ENCODE measurements at places on chromosomes 5 and 9. TPM values are rescaled to one million over a fixed set of nuclear protein-coding genes. Genes with fewer than 3 reads are reported as not detected.

DNA sequence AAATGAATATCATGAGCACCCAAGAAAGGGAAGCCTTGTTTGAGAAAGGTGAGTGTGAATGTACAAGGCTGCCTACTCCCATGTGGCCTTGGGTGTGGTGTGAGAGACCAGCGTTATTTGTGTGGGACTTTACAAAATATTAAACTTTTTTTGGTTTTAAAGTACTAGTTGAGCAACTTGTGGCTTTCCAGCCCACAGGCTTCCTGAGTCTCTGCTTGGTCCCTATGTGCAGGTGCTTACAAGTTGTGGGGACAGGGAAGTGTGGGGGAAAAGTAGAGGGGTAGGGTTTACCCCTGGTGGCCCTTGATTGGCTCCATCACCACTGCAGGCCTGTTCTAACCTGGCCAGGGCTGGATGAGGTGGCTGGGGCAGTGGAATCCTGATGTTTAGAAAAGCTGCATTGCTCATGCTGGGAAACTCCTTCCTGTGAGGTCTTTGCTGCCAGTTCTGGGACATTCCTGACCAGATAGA lies 19.7 kb downstream of the PTTG1 start:
- DNase-seq: no peak

- DNase-seq: no peak
Observed at GRCh38 chr5:15620501-15620900, 120.5 kb downstream of the FBXL7 start.

DNA sequence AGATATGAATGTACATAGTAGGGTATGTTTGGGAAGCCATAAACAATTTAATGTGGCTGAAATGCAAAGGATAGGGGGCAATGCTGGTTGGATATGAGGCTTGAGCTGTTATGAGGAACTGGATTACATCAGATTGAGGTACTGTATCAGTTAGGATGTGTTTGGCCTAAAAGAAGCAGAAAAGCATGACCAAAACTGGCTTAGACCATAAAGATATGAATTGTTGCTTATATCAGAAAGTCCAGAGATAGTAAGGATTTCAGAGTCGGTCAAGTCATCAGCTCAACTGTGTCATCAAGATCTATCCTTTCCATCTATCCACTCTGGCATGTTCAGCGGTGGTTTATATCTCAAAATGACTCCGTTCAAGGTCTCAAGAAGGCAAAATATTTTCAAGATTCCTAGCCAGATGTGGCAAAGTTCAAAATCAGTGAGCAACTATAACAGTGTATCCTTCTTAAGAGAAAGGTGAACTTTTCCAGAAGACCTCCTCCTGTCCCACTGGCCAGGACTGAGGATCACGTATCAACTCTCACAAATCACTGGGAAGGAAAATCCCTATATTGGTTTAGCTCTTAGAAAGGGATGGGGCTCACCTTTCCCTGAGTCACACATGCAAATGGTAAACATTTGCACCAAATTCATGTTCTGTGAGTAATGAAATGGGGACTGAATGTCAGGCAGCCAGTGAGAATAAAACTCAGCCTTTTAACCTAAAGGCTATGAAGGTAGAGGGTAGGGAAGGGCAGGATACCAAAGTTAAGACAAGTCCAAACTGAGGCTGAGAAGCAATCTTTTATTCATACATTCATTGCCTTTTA lies 257.8 kb downstream of the TRIM32 start:
- DNase-seq: no peak

DNA sequence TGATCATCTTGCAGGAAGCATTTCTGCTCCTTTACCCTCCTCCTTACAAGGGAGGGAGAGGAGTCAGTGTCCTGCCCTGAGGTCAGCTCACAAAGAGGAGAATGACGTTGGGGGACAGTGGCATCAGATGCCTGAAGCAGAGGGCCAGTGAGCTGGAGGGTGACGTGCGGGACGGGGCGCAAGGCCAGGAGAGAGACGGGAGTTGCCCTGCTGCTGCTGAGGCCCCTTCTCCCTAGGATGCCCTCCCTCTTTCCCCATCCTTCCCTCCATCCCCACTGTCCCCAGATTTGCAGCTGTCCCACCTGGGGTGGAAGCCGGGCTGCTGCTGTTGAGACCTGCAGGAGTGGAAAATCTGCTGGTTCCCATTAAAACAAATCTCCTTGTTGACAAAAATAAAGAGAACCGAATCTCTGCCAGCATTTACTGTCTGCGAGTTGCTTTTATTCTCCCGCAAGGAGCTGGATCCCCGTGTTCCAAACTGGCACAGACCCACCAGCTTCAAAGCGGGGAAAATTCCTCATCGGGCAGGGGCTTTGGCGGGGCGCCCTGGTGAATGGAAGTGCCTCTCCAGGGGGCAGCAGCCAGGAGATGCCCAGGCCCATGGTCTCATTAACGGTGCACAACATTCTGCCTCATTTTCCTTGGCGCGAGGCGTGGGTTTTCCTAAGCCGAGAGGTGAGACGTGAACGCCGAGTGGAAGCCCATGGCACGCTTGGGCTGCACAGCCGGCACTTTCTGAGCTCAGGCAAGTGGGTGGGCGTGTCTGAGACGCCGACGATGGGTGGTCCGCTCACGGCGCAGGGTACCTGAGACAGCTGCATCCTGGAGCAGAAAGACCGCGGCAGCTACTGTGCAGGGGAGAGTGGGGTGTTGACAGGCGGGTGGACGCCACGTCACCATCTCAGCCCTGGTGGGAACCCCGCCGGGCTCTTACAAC lies 13.9 kb upstream of the COL5A1 start:
- peak; percentile 54 for DNase-seq

FREM1 gene
- total RNA-seq: 8.3 TPM

- no peak for DNase-seq
Observed at GRCh38 chr5:137090151-137090550, 409.0 kb downstream of the SPOCK1 start.

DNA sequence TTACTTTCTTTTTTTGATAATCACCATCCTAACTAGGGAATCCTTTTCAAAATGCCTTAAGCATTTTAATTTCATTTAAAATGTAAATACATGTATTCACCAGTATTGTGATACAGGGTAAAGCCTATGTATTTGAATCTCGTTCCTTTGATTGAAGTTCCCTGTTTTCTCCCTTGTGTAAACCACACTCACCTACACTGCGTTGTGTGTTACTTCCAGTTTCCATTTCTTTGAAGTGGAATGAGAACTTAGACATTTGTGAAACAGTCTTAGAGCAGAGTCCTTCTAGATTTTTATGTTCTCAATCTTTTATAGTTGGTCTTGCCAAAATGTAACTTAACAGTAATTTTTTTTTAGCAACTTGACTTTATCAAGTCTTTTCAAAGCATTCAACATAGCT lies 101.4 kb downstream of the ZNF462 start:
- DNase-seq: no peak

DNA sequence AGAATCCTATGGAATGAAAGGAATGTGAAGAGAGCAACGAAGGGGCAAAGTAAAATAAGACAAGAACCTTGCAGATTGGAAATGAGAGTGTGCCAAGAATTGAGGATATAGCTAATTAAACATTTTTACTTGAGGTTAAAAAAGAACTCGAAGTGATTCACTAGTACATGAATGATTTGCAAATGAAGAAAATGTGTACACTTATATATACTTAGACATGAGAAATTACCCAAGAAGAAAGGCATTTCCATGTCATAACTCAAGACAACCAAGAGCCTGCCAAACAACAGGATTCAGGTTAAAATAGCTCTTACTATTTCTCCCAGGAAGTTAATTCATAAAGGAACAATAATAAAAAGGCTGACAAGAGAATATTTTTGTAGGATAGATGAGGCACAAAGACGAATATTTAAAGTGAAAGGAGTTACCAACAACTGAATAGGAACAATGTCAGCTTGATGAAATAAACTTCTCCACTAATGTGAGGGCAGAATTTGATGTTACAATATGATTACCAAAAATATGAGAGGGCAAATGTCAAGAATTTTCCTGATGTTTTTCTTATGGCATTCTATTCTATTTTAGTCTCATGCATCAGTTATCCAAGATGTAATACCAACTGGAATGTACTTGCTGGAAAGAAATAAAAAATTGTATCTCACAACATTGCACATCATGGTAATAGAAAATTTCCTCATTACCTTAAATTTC lies 18.9 kb upstream of the NPR3 start:
- DNase-seq: no peak

OBP2B gene
- not detected for total RNA-seq

PCDHB4 gene
- total RNA-seq: 12.2 TPM

PTBP3 gene
- total RNA-seq: 61.7 TPM

- DNase-seq: no peak
Observed at GRCh38 chr5:102481054-102481715, 17.6 kb downstream of the SLCO6A1 start.

DUSP1 gene
- 296 TPM for total RNA-seq

GRCh38 chr9:130441031-130441430 lies 3.7 kb upstream of the ASS1 start:
- no peak for DNase-seq

CEP78 gene
- total RNA-seq: 19.8 TPM

CCL21 gene
- not detected for total RNA-seq

SPINK4 gene
- total RNA-seq: not detected

DNA sequence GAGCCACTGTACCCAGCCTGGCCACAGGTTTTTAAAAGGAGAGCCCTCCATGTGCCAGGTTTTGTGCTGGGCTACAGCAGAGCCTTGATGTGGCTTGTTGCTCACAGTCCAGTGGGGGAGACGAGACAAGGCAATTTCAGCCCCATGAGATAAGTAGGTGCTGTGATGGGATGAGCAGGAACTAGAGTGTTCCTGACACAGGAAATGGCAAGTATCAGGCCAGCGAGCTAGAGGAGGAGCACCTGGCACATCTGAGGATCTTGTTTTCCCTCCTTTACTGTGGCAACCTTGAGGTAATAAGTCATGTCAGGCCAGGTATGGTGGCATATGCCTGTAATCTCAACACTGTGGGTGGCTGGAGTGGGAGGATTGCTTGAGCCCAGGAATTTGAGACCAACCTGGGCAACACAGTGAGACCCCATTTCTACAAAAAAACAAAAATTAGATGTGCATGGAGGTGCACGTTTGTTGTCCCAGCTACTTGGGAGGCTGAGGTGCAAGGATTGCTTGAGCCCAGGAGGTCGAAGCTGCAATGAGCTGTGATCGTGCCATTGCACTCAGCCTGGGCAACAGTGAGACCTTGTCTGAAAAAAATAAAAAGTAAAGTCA lies 3.8 kb upstream of the ZDHHC12 start:
- DNase-seq: no peak

- DNase-seq: no peak
Observed at GRCh38 chr5:64947031-64947430, 178.3 kb downstream of the CWC27 start.

KCNIP1 gene
- 2.1 TPM for total RNA-seq

EQTN gene
- total RNA-seq: 0.49 TPM

ADCY2 gene
- total RNA-seq: 10.0 TPM

DNA sequence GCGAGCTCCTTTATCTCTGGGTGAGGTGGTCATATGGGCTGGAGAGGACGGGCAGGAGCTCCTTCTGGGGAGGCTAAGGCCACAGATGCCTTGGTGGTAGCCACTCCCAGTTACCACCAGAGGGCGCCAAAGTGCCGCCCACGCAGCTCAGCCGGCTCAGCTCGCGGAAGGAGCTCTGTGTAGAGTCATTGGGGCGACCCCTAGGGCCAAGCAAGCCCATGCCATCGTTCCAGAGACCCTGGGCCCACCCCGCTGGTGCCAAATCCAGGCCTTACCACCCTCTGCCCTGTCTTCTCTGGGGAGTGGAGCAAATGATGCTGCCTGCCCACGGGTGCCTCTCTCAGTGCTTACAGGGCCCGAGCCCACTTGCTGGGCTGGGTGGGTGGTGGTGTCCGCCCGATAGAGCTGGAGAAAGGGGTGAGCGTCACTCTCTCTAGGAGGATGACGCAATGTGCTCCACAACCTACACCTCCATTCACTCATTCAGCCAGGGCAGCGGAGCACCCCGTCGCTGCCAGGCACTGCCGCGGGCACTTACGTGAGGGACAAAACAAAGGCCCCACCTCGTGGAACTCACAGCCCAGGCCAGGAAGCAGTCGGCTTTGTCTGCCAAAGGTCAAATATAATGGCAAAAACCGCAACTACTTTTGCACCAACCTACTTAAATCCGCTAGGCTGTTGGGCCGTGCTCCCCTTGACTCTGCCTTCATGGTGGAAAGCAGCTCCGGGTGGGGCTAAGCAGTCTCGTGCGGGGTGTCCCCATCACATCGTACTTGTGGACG lies 13.8 kb downstream of the TSPAN17 start:
- peak; percentile 87 for DNase-seq

DNA sequence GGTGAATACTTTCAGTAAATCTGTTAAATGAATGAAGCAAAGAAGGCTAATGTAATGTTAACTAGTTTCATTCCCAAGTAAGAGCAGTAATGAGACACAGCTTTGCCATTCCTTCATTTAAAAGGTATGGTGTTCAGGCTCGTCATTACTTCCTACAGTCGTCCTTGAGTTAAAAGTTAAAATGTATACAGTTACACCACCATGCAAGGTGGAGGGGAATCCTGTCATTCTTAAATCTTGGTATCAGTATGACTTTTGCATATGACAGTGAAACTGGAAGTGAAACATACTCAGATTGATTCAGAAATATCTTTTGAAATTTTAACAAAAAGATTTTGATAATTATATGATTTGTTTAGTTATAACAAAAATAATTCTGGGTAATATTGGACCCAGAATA lies 25.9 kb downstream of the MTRR start:
- DNase-seq: no peak

CNTFR gene
- total RNA-seq: 23.2 TPM

DNA sequence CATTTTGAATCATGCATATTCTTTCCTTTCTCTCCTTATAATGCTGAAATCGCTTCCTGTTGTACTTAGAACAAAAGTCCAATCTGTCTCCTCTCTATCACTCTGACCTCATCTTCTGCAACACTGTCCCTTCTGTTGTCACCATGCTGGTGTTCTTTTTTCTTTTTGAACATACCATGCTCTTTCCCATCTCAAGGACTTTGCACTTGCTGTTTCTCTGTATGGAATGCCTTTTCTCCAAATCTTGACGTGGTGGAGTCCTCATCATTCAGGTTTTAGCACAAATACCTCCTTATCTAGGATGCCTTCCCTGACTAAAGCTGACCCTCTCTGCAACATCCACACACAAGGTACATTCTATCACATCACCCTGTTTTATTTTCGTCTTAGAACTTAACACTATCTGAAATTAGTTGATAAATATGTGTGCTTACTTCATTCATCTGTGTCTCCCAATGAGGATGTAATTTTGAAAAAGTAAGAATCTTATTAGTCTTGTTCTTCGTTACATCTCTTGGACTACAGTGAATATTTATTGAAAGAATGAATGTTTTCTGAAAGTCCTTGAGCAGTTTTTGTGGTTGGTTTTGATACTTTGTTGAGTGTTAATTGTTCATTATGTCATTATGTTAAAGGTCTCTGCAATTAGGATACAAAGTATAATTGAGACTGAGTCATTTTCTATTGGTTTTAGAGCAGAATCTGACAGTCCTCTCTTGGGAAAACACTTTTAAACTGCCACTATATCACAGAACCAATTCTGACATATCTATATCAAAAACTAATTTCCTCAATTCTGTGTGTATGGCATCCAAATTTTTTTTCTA lies 145.3 kb upstream of the RASA1 start:
- DNase-seq: no peak

- peak; percentile 73 for DNase-seq
Observed at GRCh38 chr5:147558826-147559225, 49.0 kb upstream of the DPYSL3 start.

MSMP gene
- total RNA-seq: not detected

PFN3 gene
- total RNA-seq: not detected

CTNND2 gene
- 10.1 TPM for total RNA-seq

- DNase-seq: no peak
Observed at GRCh38 chr5:181008136-181008535, 19.5 kb downstream of the BTNL3 start.
